Effector memory CD4-positive, alpha-beta T cell (primary cell): ENCODE measurements at places on chromosomes 2 and 18.

GRCh38 chr2:232368311-232368731 is 10.2 kb upstream of the ALPP start:
- no peaks in the 10 kb centered on the region for H3K36me3 ChIP-seq
- no peak overlapping the region for H3K4me3 ChIP-seq
- no peaks in the 10 kb centered on the region for H3K27me3 ChIP-seq
- no peak overlapping the region for H3K27ac ChIP-seq
- no peak for DNase-seq
- peaks cover 2% of the 10 kb centered on the region for H3K4me1 ChIP-seq

DNA sequence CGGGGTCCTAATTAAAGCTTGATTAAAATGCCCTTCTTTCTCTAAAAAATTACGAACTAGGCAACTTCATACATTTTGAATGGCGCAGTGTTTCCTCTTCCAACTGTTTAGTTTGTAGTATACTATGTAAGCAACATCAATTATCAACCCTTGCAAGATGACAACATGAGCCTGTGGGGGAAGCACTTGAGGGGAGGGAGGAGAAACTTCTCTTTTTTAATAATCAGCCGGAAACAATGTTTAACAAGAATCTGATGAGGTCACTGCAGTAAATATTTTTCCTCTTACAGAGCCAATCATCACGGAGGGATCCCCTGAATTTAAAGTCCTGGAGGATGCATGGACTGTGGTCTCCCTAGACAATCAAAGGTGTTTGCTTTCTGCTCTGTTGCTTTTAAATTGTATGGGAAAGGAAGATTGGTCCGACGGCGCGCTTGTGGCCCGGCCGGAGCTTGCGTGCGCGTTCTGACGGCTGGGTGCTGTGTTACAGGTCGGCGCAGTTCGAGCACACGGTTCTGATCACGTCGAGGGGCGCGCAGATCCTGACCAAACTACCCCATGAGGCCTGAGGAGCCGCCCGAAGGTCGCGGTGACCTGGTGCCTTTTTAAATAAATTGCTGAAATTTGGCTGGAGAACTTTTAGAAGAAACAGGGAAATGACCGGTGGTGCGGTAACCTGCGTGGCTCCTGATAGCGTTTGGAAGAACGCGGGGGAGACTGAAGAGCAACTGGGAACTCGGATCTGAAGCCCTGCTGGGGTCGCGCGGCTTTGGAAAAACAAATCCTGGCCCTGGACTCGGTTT is 5.3 kb upstream of the DLX1 start:
- H3K36me3 ChIP-seq: no peaks in the 10 kb centered on the region
- DNase-seq: no peak
- H3K27me3 ChIP-seq: peaks cover 62% of the 10 kb centered on the region
- H3K27ac ChIP-seq: no peak overlapping the region
- H3K4me3 ChIP-seq: no peak overlapping the region
- peaks cover 21% of the 10 kb centered on the region for H3K4me1 ChIP-seq

DNA sequence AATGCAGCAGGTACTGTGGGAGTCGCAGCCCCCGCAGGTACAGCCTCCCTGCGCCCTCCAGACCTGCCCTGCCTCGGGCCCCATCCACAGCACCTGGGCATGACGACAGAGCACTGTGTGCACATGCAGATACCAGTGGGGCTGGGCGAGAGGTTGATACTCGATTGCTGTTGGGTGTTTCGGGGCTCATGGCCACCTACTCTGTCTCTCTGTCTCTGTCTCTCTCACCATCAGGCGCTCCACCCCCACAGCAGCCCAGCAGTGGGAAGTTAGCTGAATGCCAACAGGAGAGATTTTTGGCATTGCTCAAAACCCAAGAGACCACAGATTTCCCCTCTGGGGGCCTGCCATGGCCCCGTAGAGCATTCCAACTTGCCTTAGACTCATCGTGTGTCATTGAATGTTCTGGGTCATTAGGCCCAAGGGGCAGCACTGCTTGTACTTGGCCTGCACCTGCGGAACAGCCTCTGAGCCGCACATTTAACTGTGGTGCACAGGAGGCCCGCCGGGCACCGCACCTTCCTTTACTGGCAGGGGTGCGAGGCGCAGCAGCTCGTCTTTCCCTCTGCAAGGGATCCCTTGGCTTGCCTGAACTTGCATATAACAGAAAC is 18.8 kb downstream of the KCNIP3 start:
- no peak overlapping the region for H3K27ac ChIP-seq
- no peaks in the 10 kb centered on the region for H3K27me3 ChIP-seq
- H3K4me3 ChIP-seq: no peak overlapping the region
- DNase-seq: no peak

DNA sequence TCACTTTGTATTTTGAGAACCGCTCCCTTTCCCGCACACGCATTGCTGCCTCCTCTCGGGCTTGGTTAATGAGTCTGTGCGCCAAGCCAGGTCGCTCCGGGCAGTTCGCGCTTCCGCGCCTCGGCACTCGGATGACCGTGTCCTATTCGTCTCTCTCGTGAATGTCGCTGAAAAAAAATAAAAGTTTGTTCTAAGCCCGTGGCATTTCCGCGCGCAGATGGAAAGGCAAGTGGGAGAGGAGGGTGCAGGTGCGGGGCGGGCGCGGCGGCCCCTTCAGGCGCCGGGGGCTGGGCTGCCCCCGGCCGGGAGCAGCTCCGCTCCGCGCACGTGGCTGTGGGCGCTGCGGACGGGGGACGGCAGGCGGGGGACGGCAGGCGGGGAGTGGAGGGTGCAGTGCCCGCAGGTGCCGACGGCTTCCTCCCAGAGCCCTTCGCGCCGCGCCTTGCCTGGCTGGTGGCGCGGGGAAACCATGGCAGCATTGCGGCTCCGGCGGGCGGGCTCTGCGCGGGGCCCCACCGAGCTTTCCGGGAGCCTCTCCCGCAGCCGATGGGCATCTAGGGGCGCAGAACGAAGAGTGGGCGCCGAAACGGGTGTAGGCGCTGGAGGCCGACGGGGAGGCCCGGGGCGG is 159.6 kb upstream of the SIX2 start:
- H3K27me3 ChIP-seq: peaks cover 17% of the 10 kb centered on the region
- H3K27ac ChIP-seq: no peak overlapping the region
- peaks cover 4% of the 10 kb centered on the region for H3K4me1 ChIP-seq
- H3K4me3 ChIP-seq: no peak overlapping the region

DNA sequence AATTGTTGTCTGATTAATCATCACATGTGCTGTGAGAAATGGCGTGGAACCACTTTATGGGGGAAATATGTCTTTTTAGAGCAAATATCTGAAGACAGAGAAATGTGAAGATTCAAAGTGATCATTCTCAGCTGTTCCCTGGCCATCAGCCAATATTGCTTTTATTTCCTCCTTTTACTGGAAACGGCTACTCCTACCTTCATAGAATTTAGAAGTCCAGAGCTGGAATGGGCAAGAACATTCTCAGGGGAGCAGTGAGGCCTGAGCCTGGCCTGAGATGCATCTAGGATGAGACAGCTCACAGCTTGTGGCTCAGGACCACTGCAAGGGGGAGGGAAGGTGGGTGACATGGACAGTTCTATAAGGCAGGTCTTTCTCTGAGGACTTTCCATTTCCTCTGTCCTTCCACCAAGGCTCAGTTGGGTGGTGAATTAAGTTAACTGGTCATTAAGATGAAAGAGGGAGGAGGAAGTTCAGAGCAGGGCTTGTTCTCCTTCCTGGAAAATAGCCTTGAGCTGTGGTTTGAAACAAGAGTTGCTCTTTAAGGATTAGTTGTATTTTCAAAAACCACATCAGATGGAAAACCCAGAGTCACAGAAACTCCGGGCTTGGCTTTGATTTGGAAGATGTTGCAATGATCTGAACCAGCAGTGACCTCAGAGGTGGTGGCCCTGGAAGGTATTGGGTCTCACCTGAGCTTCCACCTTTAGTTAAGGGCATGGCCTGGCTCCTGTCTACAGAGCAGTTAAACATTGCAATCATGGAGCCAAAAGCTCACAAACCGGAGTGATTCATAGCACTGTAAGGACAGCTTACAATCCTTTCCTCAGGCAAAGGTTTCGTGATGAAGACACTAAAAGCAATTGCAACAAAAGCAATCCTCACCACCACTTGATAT is 144.3 kb downstream of the VAPA start:
- H3K4me1 ChIP-seq: no peaks in the 10 kb centered on the region
- no peak for DNase-seq
- no peak overlapping the region for H3K27ac ChIP-seq

- H3K27me3 ChIP-seq: no peaks in the 10 kb centered on the region
- no peak overlapping the region for H3K4me3 ChIP-seq
- H3K4me1 ChIP-seq: no peaks in the 10 kb centered on the region
- H3K27ac ChIP-seq: no peak overlapping the region
- DNase-seq: no peak
Measured at GRCh38 chr2:65364986-65365733, 67.2 kb downstream of the SPRED2 start.

DNA sequence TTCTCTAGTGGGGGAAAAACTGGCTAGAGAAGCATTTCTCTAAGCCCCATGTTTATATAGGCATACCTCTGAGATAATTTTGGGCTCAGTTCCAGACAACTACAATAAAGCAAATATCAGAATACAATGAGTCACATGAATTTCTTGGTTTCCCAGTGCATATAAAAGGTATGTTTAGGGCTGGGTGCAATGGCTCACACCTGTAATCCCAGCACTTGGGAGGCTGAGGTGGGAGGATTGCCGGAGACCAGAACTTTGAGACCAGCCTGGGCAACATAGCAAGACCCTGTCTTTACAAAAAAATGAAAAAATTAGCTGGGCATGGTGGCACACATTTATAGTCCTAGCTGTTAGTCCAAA is 22.2 kb downstream of the TSN start:
- no peaks in the 10 kb centered on the region for H3K4me1 ChIP-seq
- H3K27ac ChIP-seq: no peak overlapping the region
- H3K27me3 ChIP-seq: no peaks in the 10 kb centered on the region

GRCh38 chr18:54392543-54393023 is 34.9 kb downstream of the C18orf54 start:
- H3K27me3 ChIP-seq: no peaks in the 10 kb centered on the region
- H3K36me3 ChIP-seq: no peaks in the 10 kb centered on the region
- no peak overlapping the region for H3K4me3 ChIP-seq
- no peak overlapping the region for H3K27ac ChIP-seq
- no peak for DNase-seq

GRCh38 chr18:35578936-35579335 is 2.6 kb upstream of the GALNT1 start:
- H3K36me3 ChIP-seq: no peaks in the 10 kb centered on the region
- peaks cover 6% of the 10 kb centered on the region for H3K4me1 ChIP-seq
- no peak overlapping the region for H3K27ac ChIP-seq
- no peak overlapping the region for H3K4me3 ChIP-seq
- no peaks in the 10 kb centered on the region for H3K27me3 ChIP-seq

DNA sequence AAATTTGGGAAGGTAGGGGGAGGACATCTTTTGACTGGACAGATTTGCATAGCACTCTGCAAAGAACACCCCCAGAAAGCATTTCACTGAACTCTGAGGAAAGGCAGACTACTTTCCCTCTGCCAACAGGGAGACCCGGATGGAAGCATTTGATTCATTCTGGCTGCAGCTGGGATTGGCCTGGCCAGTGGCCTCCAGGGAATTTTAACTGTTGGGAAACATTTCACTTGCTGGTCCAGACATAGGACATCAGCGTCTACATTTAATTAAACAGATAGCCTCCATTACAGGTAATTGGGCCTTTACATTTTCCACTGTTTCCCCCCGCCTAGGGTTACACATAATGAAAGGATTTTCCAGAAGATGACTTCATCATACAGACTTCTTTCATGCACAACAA is 92.8 kb downstream of the MARCHF4 start:
- no peak overlapping the region for H3K27ac ChIP-seq
- no peaks in the 10 kb centered on the region for H3K27me3 ChIP-seq
- no peak for DNase-seq
- no peaks in the 10 kb centered on the region for H3K4me1 ChIP-seq

- H3K27ac ChIP-seq: no peak overlapping the region
- H3K36me3 ChIP-seq: no peaks in the 10 kb centered on the region
Measured at GRCh38 chr2:148044322-148044721, 23.4 kb downstream of the MBD5 start.

DNA sequence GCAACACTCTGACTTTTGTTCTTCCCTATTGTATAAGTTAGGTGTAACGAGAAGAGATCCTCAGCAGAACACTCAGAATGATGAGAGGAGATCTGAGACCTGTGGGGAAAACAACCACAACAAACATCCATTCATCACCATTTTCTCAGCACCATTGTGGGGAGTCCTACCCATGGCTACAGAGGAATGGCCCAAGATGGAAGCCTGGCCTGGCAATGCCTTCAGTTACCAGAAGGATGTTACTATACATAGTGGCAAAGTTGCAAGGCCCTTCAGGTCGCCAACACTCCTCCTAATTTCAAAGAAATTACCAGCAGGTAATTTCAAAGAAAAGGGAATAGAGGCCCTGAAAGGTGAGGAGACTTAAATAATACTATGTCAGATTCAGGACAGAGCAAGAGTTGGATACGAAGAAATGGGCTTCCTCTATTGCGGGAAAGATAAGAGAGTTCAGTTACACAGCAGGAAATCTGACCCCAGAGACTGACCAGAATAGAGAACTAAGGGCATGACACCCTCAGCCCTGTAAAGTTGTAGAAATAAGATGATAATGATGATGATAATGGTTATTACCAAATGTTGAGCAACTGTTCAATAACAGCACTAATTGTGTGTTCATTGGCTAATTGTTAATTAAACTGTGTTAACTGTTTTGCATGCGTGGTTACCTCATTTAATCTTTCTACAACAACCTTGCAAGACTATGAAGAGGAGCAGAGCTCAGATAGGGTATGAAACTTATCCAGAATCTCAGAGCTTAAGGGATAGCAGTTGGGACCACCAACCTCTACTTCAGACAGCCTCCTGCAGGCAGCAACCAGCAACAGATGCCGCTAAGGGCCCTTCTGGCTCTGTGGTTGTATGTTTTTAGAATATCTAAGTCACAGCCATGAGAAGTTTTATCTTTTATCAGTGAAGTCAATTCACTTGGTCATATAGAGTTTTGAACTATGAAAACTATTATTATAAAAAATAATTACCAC is 37.5 kb downstream of the DHRS9 start:
- no peak overlapping the region for H3K27ac ChIP-seq
- H3K27me3 ChIP-seq: no peaks in the 10 kb centered on the region
- H3K36me3 ChIP-seq: no peaks in the 10 kb centered on the region
- peaks cover 46% of the 10 kb centered on the region for H3K4me1 ChIP-seq
- H3K4me3 ChIP-seq: no peak overlapping the region
- DNase-seq: no peak
